AG04450 (cell line): ENCODE measurements at places on chromosomes 2 and 18.
A peak's percentile ranks its signal among the peaks of the same experiment; 100 is the strongest.

DNA sequence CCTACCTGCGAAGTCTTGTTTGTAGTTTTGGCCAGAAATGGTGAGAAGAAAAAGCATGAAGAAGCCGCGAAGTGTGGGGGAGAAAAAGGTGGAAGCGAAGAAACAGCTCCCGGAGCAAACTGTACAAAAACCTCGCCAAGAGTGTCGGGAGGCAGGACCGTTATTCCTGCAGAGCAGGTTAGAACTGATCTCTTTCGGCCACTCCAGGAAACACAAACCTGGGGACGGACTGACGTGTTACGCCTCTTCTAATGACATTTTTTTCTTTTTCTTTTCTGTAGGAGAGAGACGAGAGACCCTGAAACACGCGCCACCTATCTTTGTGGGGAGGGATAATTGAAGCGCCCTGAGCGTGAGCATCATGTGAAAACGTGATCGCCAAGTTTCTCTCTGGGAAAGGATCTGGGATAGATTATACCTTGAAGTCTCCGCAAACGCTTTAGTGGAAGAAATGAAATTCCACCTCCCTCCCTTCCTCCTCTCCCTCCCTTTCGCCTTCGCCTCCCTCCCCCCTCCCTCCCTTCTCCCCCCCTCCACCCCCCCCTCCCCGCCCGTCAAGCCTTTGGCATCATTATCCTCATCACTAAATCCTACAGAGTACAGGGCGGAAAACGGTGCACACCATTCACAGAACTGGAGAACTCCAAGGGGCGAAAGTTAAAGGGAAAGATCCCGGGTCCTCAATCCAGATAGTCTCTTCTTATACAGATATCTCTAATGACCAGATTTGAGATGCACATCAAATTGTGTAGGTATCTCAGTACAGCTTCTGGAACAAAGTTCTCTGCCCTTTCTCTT lies at the start of gene ZEB2:
TSS of gene ZEB2 (minus strand) at position 186 of the 798 bp plus-strand sequence. CDS start 2,769 bp downstream, outside the sequence.
- DNase-seq = no peak

DNA sequence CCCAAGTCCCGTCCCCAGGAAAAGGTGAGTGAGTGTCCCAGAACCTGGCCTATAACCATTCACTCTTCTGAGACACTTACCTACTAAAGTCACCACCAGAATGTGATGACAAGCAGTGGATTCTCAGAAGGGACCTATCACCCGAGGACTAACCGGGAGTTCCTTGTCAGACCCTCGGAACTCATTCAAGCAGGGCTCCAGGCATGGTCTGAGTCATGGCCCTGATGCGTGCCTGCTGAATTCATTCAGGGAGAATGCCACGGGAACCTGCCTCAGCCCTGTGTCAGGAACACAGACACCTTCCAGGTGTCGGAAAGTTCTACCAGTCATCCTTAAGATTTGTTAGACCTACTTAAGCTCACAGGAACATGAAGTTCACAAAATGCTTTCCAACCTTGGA lies 29.8 kb downstream of the ALPK2 start:
- DNase-seq = no peak

DNA sequence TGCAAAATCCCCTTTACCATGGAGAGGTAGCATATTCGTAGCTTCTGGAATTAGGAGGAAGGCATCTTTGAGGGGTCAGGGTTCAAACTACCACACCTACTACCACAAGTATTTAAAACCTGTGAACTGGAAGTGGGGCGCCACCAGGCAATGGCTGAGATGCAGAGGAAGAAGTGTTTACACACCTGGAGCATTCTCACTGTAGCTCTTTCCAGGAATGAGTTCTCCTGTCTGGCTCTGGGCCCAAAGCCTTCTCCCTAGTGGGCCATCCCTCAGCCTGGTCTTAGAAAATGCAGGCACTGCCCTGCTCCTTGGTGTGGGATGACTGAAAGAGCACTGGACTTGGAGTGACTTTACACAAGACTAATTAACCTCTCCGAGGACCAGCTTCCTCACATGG lies 30.7 kb upstream of the FOXI3 start:
- DNase-seq = no peak

DNA sequence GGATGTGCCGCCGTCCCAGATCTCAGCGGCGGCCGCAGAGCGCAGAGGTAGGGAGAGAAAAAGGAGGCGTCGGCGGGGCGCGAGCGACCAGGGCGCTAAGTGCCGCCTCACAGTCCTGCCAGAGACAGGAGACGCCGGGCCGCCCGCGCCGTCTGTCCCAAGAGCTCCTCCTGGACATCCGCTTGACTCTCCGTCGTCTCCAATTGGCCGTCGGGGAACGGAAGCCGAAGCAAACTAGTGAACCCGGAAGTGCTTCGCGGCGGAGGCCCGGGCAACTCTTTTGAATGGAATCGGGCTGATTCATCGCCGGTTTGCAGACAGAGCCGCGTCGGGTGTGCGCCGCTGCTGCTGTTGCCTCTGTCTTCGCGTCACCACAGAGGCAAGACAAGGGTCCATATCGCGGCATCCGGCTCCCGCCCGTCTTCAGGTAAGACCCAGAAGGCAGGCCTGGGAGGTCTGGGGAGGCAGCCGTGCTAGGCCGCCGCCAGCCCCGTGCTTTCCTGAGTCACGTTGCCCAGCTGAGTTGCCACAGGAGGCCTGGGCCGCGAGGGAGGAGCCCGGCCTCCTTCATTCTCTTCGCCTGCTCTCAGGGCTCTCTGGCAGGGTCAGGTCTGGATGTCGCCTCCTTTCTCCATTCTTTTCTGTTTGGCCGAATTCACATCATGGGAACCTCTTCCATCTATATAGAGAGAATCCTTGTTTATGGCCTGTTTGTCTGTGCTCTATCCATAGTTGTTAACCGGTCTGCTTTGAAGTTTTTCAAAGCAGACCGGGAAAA lies at the start of gene PSMD14:
TSS of gene PSMD14 (plus strand) at position 248 of the 778 bp plus-strand sequence. CDS start 10,401 bp downstream, outside the sequence.
- DNase-seq = peak; percentile 77

- no peak for DNase-seq
Measured at GRCh38 chr2:130814931-130815680, 21.6 kb upstream of the ARHGEF4 start.

DNA sequence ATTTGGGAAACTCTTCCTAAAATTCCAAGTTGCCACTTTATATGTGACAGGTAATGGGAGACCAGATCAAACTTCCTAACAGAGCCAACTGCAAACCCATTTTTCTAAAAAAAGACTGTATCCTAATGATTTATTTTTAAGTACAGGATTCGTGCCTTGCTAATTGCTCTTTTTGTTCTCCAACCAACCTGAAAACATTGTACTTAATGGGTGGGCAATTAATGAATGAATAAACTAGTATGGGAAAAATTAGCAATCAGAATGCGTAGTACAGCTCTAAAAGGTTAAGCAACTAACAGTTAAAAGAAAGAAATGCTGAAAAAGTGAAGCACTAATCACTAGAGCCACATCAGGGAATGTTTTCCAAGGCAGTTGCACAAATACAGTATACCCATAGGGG lies 217.2 kb upstream of the KCNJ3 start:
- no peak for DNase-seq

DNA sequence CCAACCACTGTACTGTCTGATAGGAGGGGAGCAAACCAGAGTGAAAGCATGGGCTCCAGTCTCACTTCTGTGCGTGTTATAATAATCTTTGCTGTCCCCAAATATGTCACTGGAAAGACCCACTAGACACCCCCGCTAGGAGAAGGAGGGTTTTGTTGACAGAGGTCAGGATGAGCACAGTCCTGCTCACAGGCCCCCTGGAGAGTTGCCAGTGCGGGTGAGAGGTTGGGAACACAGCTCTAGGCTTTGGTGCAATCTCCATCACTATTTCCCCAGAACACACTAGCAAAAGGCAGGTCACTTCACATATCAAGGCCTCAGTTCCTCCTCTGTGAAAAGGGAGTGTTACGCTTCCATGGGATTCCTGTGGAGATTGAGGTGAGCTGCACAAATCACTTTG lies 9.7 kb downstream of the XDH start:
- DNase-seq = no peak

DNA sequence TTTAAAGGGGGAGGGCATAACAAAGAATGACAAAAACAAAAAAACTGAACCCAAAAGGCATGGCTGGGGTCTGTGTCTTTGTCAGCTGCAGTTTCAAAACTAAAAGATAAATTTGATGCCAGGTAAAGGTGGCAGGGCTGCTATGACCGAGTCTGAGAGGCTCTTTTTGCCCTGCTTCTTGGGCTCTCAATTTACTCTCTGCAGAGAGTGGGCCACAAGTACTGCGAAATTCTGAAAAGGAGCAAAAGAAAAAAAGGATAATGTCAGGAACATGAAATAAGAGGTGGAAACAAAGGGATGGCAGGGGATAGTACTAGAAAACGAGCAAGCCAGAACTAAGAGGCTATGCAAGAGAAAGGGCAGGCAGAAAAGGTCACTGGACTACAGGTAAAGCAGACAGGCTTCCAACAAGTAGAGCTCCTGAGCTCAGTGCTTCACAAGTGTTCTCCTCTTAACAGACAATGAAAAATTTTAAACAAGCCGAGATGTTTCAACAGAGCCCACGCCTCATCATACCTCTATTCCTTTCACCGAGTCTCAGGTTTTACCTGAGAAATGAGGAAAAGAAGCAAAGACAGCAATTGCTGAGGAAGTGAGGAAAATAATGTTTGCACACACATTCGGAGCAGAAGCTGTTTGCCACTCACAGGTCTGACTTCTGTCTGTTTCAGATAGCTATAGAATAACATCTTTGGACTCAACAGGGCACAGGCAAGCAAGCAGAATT lies 7.3 kb downstream of the IRS1 start:
- no peak for DNase-seq

DNA sequence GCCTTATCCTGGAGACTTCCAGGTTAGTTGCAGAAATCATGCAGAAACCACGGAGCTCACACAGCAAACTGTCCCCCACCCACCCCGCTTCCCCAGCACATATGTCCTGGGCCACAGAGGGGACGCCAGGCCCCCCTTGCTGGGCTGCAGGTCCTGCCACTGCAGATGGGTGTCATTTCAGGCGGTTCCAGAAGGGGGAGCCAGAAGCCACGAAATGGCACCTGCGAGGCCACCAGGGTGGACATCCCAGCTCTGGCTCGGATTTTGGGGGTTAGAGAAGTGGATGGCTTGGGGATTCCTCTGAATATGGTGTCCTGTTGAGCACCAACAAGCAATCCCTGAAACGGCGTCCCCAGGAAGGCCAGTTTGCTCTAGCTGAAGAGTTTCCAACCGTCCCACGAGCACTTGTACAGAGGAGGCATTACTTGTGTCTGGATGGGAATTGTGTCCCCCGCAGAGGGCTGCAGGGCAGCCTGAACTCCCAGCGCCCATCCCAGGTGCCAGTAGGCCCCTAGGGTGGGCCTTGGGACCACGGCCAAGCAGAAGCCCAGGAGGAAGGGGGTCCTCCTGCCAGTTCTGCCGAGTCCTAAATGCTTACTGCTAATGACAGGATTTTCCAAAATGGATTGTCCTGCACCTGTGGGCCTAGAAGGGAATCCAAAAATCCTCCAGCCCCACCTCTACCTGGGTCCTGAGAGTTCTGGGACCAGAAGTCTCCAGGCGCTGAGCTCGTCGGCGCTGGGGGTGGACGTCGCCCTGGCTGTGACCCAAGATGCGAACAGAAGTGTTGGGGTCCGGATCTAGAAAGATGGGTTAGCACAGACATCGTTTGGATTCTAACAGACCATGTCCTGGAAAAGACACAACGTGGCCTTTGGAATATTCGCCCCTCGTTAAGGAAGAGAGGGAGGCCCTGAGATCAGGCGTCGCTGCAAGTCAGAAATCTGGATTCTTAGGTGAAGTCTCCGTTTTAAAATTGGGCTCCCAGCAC lies 14.6 kb upstream of the NFATC1 start:
- DNase-seq = no peak

DNA sequence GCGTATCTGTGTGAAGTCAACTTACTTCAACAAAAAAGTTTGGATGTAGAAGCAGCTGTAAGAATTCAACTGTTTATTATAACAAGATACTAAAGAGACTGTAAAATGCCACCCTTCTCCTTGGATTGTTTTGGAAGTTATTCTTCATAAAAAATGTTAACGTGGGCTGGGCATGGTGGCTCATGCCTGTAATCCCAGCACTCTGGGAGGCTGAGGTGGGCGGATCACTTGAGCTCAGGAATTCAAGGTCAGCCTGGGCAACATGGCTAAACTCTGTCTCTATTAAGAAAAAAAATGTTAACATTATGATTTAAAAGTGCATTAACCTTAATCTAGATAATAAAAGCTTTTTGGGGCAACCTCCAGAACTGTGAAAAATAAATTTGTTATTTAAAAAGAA lies 7.7 kb downstream of the CIAO1 start:
- DNase-seq = no peak

GRCh38 chr2:10923965-10924364 lies 12.2 kb downstream of the KCNF1 start:
- DNase-seq = no peak

GRCh38 chr2:112692495-112692911 lies 28.3 kb upstream of the NT5DC4 start:
- peak; percentile 87 for DNase-seq

- no peak for DNase-seq
Measured at GRCh38 chr2:109476641-109477441, 136.9 kb downstream of the SEPTIN10 start.

- DNase-seq = no peak
Measured at GRCh38 chr2:186653511-186653910, 40.3 kb upstream of the FAM171B start.

- DNase-seq = no peak
Measured at GRCh38 chr18:69408522-69408921, 7.8 kb downstream of the DOK6 start.

DNA sequence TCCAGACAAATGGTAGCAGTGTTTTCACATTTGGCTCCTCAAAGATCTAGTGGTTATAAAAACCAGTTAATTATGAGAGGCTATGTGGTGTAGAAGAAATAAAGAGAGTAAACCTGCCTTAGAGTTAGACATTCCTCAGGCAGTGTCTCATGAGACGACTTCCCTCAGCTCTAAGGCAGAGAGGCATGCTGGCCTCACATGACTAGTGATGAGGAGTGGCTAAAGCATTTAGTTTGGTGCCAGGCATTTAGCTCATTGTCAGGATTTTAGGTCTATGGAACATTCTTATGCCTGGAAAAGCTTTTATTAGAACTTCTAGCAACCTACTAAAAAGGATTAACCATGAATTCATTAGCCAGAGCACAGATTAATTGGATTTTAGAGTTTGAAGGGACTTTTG lies 90.3 kb downstream of the RPRM start:
- no peak for DNase-seq

GRCh38 chr2:53182601-53183000 lies 585.0 kb upstream of the CHAC2 start:
- DNase-seq = no peak

- no peak for DNase-seq
Measured at GRCh38 chr18:12679183-12679786, 21.4 kb upstream of the SPIRE1 start.

GRCh38 chr2:3414133-3414860 lies 34.8 kb downstream of the TRAPPC12 start:
- DNase-seq = no peak

- no peak for DNase-seq
Measured at GRCh38 chr18:36532394-36532793, 234.9 kb downstream of the FHOD3 start.

- DNase-seq = no peak
Measured at GRCh38 chr2:237190966-237191713, 105.5 kb downstream of the COPS8 start.

- DNase-seq = no peak
Measured at GRCh38 chr2:17719562-17720371, 33.8 kb downstream of the SMC6 start.

DNA sequence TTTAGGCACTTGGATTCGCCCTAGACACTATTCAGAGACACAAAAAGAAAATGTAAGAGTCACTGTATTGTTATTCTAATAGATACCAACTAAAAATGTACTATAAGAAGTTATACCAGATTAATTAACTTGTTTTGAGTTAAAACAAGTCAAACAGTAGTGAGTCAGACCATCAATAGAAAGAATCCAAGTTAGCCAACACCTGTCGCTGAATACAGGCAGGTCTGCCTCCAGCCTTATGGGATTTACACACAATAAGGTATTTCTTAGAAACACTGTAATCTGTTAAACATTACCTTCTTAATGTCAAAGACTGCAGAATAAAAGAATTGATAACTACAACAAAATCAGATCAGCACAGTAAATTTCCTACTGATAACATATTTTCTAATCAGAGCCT lies 181.4 kb downstream of the DYM start:
- DNase-seq = no peak
